HCT116 (cell line): ENCODE measurements at places on chromosomes 6 and 20. TPM values are rescaled to one million over a fixed set of nuclear protein-coding genes. Genes with fewer than 3 reads are reported as not detected.

- no peak for DNase-seq
Measured at GRCh38 chr6:36774331-36774730, 64.9 kb downstream of the CPNE5 start.

DNA sequence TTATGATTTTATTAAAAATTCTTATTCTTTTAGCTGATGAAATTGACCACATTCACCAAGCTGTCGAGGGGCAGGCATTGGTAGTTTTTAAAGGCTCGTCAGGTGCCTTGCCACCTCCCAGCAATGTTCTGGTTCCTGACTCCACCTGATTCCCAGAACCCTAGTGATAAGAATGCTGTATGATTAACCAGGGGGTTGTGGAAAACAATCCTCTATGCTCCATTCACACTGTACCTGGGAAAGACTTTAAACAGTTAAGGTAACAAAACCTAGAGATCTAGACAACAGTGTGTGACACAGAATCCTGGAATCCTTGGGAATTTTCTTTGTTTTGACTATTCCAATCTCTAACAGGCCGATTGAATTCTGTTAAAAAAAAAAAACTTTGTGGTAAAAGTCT lies 165.7 kb upstream of the OLIG3 start:
- no peak for DNase-seq

GRCh38 chr6:124960757-124961463 lies 1.3 kb upstream of the RNF217 start:
- no peak for DNase-seq

- DNase-seq, result no peak
Measured at GRCh38 chr6:159100395-159101182, 55.8 kb upstream of the TAGAP start.

The NR2E1 gene
- not detected for total RNA-seq

The TMEM200A gene
- 22.9 TPM for total RNA-seq
